ENCODE measurements at places on chromosomes 6 and 20.

DNA sequence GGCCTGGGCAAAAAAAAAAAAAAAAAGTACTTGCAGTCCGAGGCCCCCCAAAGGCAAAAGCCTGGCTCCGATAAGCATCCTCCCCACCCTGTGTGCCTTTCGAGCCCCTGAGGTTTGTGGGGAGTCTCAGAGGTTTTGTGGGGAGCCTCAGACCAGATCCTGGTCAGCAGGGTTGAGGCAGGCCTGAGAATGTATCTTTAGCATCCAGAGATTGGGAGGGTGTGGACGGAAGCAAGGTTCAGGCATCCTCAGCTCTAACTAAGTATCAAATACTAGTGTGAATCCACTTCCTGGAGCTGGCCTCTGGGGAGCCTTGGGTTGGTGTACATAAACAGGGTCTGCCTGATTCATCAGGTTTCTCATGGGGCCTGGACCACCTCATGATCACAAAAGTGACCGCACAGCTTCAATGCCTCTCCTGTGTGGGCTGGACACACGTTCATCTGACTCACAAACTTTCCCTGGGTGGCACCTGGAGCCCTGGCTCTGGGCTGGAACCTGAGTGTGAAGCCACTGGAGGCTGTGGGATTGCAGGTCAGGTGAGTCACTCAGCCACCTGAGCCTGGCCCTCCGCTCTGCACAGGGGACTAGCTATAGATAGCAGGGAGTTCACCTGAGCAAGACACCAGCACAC, 24.4 kb downstream of the PCMTD2 start:
- no peak for DNase-seq

GRCh38 chr6:79719248-79719960, 88.3 kb downstream of the SH3BGRL2 start:
- DNase-seq, result no peak

GRCh38 chr6:169837529-169838250, 86.3 kb downstream of the ERMARD start:
- DNase-seq, result no peak

- no peak for DNase-seq
These were observed 73.7 kb downstream of the DTNBP1 start for GRCh38 chr6:15588971-15589634.

All from caudate nucleus (tissue), 63 donors.